ENCODE measurements at places on chromosomes 3 and 15.

DNA sequence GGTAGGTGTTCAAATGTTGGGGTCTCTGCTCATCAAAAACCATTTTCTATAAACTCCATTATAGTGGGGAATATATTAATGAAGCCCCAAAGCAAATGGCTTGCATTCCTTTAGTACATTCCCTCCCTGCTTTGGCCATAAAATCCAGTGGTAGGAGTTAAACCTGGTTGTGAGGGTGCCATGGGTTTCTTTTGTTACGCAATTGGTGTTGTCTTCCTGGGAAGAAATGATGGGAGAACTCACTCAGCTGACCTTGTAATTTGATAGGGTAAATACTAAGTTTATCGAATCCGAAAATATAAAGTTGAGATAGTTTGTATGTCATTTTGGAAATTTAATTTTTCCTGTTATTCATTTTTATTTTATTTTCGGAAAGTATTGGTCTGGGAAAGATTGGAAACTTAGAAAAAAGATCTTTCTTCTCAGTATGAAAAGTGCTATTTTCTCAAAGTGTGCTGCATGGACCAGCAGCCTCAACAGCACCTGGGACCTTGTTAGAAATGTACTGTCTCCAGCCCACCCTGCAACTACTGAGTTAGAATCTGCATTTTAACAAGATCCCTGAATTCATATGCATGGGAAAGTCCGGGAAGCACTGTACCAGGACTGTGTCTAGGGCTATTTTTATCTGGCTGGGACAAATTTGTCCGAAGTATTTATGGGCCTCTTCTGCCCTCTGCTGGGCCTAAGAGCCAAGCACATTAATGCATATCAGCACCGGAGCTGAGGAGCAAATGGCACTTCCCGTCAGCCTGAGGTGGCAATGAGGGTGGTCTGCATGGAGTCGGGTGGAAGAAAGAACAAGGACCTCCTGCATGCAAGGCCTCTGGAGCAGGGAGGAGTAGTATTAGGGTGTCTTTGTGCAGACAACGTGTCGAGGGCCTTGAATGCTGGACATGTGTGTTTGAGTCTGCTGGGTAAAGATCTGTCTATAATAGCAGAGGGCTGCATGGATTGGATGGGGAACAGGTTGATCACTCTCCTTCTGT, 54.7 kb downstream of the FAM81A start:
- peak; percentile 59 for DNase-seq

DNA sequence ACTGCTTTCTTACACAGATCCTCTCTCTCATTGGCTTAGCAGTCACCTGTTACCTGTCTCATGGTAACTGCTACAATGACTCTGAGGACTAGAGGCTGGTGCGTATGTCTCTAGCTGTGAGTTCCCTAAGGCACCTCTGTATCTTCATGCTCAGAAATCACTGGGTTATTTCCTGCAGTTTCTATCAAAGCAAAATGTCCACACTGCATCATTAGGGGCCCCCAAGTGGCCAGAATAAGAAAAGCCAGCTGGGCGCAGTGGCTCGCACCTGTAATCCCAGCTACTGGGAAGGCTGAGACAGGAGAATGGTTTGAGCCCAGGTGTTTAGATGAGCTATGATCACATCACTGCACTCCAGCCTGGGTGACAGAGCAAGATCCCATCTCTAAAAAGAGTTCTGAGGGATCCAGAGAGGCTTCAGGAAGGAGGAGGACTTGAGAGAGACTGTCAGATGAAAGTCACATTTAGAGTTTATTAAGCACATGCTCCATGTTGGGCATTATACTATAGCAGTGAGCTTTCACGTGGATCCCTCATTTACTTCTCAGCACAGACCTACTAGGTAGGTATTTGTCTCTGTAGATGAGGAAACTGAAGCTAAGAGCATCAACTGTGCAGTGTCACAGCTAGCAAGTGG, 2.3 kb upstream of the VPS18 start:
- DNase-seq: peak; percentile 43

DNA sequence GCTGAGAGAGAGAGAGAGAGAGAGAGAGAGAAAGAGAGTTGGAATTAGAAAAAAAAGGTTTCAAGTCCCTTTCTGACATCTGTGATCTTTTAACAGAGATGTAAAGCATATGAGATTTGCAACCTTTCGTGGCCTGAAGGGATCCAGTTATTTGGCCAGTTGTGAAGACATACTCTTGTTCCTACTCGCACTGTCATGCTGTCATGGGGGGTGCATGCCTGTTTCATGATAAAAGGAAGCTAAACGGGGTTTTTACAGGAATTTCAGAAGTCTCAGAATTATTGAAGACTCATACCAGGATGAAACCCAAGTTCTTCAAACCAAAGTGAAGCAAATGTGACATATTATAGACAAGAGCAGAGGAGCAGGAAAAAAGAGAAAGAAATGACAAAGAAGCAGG, 342.0 kb downstream of the RORA start:
- no peak for DNase-seq

DNA sequence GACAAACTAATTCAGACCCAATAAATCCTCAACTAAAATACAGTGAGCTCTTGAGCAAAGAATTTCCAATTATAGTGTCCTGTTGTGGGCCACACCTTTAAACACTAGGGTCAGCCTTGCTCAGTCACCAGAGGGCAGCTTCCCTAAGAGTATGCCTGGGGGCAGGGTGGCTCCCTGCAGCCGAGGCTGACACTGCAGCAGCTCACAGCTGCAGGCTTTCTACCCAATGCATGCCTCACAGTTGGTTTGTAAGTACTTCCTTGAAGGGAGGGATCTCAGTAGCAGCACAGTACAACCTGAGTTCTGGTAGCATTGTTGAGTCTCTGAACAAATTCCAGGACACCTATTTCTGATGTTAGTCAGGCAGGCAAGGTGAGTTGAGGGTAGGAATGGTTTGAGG, 335.6 kb downstream of the TUSC7 start:
- DNase-seq: no peak

GRCh38 chr15:63135804-63136203, 14.1 kb downstream of the LACTB start:
- no peak for DNase-seq

GRCh38 chr3:23685541-23686258, 120.1 kb upstream of the UBE2E1 start:
- peak; percentile 88 for DNase-seq

- DNase-seq: no peak
Measured at GRCh38 chr3:161672478-161672877, 175.9 kb downstream of the OTOL1 start.

Data from HTR-8/SVneo (cell line).